ENCODE measurements at places on chromosomes 11 and 22.

GRCh38 chr11:102489186-102490145 lies 36.9 kb upstream of the TMEM123 start:
- no peak for DNase-seq

DNA sequence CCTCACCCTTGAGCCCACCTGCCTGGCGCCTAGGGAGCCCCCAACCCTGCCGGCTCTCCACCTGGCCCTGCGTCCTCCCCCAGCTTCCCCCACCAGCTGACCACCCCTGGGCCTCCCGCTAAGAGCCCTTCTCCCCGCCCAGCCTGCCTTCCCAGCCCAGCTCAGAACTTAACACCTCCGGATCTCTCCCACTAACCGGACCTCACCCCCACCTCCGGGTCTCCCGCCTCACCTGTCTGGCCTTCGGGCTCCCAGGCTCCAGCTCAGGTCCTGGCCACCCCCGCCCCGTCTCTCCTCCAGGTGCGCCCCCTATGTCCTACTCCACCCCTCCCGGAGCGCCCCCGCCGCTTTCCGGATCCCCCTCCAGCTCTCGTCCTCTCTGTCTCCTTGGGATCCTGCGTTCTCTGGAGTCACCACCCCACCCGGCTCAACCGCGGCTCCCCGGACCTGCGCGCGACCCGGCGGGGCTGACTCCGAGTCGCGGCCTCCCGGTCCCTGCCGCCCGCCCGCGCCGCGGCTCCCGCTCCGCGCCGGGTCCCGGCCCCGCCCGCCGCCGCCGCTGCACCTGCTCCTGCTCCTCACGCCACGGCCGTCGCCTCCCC lies at the start of gene KCNJ11:
KCNJ11 (minus strand) TSS at position 51 of the 602 bp plus-strand sequence. CDS start 568 bp downstream, outside the sequence.
- DNase-seq = no peak

GRCh38 chr22:47515384-47516125 lies 753.1 kb downstream of the TBC1D22A start:
- DNase-seq = no peak

DNA sequence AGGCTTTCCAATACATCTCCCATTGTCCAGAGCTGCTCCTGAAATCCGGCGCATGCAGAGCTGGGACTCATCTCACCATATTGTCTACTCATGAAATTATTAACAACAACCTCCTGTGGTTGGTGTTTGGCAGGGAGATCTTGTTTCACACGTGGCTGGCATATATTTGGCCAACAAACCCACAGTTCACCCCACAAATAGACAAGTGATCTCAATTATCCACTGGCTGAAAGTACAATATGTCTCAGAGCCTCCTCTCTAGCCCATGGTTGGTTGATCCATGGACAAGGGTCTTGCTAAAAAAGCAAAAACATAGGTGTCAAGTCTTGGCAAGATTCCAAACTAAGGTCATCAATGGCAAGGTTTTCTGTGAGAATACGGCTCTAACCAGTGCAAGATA lies 386.9 kb downstream of the ETS1 start:
- DNase-seq = no peak

DNA sequence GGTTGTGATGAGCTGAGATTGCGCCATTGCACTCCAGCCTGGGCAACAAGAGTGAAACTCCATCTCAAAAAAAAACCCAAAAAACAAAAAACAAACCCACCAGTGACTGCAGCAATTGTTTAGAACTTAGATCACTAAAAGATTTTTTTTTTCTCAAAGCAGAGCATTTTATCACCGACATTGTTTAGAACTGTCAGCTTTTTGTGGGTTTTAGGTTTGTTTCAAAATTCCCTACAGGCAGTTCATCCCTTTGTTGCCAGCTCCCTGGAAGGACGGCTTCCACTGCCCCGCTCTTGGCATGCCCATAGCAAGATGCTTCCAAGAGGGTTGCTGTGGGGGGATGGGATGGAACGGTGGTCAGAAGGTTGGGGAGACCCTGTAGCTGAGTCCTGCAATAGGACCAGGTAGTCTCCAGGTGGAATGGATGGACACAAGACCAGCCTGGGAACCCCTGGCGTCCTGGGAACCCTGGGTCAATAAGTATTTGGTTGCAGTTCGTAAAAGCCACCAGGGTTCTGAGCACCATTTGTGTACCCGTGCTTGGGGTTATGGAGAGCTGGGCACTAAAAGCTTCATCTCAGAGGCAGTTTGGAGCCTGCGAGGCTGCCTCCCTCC lies 46.7 kb downstream of the TSPAN18 start:
- DNase-seq = no peak

GRCh38 chr11:117877120-117877784 lies 794 bp upstream of the FXYD6 start:
- peak; percentile 20 for DNase-seq

DNA sequence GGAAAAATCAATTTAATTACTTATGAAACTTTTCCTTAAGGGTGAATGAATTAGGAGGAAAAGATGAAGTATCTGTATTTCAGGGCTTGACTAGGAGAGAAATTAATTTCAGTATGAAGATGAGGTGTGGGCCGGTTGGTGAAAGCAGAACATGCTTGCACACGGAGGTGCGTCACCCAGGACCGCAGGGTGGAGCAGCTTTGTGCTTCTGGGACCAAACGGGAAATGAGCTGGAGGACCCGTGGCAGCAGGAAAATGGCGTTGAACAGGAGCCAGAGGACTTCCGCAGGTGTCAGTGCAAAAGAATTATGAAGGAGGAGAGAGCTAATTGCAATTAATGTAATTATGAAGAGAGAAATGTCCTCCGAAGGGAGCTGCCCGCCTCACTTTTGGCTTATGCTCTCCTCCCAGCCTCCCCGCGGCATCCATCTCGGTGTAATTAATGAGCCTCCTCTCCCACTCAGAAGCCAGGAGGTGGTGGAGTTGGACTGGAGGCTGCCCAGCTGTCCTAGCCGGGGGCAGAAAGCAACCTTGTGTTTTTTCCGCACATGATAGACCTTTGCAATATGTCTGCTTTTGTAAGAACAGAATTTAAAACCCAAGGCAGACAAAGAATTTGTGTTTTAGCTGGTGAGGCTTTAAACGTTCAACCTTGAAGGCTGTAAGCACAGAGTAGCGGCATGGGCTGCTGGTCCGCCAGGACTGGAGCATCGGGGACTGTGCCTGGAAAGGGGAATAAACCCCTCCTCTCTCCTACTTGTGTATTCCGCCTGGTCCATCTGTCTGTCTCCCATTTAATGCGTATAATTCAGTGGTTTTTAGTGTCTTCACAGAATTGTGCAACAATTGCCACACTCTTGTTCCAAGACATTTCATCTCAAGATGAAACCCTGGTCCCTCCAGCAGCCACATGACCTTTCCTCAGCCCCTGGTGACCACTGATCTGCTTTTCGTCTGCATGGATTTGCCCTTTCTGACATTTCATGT lies 180.6 kb downstream of the TBC1D22A start:
- no peak for DNase-seq
